Stimulated activated CD8-positive, alpha-beta memory T cell treated with anti-CD3 and anti-CD28 coated beads, Interleukin-15, amount 100 ng/mL, for 24 hours (primary cell): ENCODE measurements at places on chromosomes 13 and 19.

- DNase-seq = no peak
These were observed 705.4 kb downstream of the SLITRK6 start for GRCh38 chr13:85093808-85094207.

DNA sequence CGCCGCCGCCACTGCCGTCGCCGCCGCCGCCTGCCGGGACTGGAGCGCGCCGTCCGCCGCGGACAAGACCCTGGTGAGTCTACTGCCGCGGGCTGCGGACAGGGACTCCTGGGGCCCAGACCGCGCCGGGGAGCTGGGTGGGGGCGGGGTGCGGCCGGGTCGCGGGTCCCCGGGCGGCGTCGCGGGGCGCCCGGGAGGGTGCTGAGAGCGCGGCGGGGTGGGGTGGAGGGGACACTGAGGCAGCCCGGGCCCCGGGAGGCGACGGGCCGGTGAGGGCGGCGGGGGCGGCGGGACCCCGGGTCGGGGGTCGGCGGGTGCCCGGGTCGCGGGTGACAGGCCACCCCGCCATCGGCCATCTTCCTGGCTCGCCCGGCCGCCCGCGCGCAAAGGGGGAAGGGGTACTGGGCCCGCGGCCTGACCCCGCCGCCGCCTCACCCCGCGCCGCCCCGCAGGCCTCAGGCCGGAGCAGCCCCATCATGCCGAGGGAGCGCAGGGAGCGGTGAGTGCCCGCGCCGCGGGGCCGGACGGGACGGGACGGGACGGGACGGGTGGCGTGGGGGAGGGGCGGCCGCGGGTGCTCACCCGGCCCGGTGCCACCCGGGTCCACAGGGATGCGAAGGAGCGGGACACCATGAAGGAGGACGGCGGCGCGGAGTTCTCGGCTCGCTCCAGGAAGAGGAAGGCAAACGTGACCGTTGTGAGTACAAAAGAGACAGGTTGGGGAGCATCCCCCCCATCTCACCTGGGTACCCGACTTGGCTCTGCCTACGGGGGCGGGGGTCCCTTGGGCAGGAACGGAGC lies 489 bp downstream of the CCNE1 start:
- DNase-seq = peak; percentile 3

DNA sequence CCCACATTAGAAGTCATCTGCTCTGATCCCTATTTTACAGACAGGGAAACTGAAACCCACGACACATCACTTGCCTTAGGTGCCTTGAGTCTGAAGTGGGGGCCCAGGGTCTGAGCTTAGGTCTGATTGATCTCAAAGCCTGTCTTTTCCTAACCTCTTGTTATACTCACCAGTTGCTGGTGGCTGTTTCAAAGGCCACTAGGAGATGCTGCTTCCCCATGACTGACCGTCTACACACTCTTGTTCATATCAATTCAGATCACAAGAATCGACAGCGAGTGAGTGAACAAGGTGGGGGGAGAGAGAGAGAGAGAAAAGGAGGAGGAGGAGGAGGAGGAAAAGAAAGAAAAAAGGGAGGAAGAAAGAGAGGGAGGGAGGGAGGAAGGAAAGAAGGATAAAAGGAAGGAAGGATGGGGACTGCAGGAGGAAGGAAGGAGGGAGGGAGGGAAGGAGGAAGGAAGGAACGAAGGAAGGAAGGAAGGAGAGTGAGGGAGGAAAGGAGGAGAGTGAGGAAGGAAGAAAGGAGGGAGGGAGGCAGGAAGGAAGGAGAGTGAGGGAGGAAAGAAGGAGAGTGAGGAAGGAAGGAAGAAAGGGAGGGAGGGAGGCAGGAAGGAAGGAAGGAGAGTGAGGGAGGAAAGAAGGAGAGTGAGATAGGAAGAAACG lies 3.3 kb downstream of the OR10H1 start:
- DNase-seq = no peak

DNA sequence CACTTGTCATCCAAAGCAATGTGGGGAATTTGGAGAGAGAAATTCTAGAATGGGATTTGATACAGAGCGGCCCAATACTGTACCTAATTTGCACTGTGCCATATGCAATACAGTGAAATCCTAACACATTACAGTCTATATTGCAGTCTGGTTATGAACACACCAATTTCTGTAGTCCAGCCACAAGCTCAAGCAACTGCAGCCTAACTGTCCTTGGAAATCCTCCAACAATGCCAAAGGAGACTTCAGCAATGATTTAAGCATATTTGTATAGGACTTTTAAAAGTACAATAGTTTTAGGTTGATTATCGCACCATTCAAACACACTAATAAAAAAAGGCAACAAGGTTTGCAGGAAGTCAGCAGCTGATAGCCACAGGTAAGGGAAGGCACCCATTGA lies 17.3 kb downstream of the DIAPH3 start:
- no peak for DNase-seq
